Fibroblast of skin of back (primary cell): ENCODE measurements at places on chromosomes 1 and 21.

GRCh38 chr1:54812801-54813484 lies 11.8 kb upstream of the TTC22 start:
- no peak for DNase-seq

- no peak for DNase-seq
These were observed 185.4 kb downstream of the LRRIQ3 start for GRCh38 chr1:74012583-74012982.

GRCh38 chr21:37658121-37658816 lies 258.0 kb downstream of the KCNJ6 start:
- DNase-seq = no peak

GRCh38 chr1:244964112-244964971 lies 100.0 kb upstream of the HNRNPU start:
- peak; percentile 95 for DNase-seq

DNA sequence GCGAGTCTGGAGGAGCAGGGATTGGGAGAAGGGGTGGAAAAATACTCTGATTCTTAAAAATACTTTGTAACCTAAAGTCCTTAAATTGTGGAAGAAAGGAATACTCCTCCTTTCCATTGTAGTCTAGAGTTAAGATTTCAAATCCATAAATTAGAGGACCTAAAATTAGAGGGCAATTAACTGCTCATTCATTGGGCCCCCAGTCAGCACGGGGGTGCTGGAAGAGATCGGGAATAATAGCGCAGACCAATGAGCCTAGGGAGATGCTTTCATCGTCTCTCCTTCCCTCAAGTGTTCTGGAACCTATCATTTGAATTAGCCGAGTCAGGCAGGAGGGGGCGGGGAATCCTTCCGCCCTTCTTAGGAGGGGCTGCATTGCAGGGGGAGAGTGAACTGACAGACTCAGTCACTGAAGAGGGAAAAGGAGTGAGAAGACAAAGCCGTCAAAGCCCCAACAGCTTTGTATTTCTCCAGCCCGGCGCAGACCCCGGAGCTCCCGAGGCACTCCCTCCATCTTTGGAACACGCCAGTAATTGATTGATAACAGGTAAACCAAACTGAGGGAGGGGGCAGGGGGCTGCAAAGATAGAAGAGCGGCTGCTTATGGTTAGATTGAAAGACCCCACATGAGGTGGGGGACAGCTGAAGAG lies at the start of gene MLLT11:
TSS of gene MLLT11 (plus strand) at position 391 of the 650 bp plus-strand sequence. CDS start 6,828 bp downstream, outside the sequence.
- peak; percentile 78 for DNase-seq

DNA sequence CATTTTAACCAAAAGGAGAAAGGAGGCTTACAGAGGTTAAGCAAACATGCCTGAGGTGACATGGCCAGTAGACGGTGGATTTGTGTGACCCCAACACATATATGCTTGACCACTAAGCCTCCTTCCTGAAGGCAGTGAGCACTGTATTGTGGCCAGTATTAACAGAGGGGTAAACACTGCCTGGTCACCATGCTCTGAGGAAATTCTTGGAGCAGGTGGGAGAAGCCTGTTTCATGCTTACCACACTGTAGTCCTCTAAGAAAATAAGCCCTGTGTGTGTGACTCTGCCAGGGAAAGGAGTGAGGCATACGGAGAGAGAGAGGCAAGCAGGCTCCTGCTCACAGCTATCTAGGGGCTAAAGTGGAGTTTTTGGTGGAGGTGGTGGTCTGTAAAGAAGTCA lies 102.7 kb downstream of the KCND3 start:
- DNase-seq = no peak

- peak; percentile 22 for DNase-seq
These were observed 28.4 kb downstream of the STX6 start for GRCh38 chr1:180994262-180994661.

GRCh38 chr1:37606481-37607263 lies 10.9 kb upstream of the GNL2 start:
- DNase-seq = peak; percentile 5

DNA sequence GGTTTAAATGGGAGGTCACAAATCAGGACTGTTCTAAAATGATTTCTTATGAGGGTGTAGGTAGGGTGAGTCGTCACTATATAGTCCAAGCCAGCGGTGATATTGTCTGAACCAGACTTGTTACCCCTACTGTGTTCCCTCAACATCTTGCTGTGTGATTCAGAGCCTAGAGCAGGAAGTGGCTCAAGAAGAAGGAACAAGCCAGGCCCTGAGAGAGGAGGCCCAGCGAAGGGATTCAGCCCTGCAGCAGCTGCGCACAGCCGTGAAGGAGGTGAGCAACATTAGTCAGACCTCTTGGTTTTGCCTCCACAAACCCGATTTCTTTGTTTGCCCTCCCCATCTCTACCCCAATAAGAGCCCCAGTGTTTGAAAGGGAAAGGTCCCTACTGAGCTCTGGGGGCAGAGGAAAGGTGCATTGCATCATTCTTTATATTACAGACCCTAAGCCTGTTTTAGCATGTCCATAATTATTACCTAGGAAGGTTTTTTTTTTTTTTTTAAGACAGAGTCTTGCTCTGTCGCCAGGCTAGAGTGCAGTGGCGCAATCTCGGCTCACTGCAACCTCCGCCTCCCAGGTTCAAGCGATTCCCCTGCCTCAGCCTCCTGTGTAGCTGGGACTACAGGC lies 5.0 kb upstream of the SH3BGRL3 start:
- no peak for DNase-seq

DNA sequence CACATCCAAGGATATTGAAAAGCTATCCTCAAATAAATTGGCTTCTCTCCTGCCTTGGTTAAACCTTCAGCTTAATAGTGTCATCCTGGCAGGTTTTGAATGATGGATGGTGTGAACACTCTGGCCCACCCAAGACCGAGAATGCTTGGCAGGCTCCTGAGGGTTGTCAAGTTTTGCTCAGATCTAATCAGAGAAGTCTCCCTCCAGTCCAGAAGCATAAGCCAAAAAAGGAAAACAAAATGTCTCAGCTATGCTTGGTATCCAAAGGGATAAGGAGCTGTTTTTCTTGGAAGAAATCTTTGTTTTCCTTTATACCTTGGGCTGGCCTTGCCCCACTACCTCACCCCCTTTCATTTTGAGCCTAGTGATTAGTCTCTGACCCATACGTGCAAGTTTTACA lies 172.7 kb downstream of the CRB1 start:
- peak; percentile 67 for DNase-seq

GRCh38 chr1:236689713-236690569 lies 3.6 kb downstream of the ACTN2 start:
- DNase-seq = no peak
